ENCODE measurements at places on chromosomes 5 and 9.
A peak's percentile ranks its signal among the peaks of the same experiment; 100 is the strongest.

DNA sequence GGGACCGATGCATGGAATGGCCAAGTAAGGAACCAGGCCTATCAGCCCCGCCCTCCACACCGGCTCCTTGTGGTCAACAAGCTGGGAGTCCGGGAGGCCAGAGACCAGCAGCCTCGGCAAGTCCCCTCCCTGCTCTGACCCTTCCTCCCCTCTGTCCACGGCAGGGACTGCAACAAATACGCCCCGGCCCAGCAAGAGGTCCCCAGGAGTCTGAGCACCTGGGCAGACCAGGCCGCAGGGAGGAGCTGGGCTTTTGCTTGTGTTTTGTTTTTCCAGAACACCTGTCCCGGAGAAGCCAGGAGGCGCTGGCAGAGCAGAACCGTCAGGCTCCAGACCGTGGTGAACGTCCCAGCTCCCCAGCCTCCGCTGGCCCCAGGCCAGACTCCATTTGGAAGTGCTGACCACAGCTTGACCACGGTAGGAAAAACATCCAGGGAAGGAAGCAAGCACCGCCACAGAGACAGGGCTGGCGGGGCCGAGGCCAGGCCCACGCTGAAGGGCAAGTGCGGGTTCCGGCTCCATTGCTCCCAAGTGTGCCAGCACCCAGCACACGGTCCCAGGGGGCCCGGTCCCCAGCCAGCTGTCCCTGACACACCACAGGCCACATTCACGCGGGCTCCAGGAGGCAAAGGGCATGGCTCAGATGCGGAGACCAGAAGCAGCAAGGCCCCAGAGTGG, 56.7 kb downstream of the VAV2 start:
- peak; percentile 67 for DNase-seq

GRCh38 chr9:103928442-103928841, 165.7 kb upstream of the SMC2 start:
- peak; percentile 1 for DNase-seq

GRCh38 chr5:134519989-134520388, 5.5 kb upstream of the JADE2 start:
- no peak for DNase-seq

DNA sequence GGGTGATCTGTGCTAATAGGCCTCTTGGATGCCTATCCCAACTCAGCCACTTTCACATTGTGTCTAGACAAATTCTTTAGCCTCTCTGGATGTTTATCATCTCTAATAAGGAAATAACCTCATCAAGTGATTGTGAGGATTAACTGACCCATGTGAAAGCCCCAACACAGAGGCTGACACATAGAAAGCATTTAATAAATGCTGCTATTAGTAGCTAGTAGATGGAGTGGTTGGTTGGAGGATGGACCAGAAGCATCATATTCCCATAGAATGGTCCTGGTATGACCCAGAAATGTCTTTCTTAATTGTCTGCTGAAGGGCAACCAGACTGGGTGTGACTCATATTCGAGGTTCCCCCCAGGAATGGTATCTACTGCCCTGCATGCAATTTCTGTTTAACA, 124.4 kb downstream of the PIK3R1 start:
- peak; percentile 28 for DNase-seq

DNA sequence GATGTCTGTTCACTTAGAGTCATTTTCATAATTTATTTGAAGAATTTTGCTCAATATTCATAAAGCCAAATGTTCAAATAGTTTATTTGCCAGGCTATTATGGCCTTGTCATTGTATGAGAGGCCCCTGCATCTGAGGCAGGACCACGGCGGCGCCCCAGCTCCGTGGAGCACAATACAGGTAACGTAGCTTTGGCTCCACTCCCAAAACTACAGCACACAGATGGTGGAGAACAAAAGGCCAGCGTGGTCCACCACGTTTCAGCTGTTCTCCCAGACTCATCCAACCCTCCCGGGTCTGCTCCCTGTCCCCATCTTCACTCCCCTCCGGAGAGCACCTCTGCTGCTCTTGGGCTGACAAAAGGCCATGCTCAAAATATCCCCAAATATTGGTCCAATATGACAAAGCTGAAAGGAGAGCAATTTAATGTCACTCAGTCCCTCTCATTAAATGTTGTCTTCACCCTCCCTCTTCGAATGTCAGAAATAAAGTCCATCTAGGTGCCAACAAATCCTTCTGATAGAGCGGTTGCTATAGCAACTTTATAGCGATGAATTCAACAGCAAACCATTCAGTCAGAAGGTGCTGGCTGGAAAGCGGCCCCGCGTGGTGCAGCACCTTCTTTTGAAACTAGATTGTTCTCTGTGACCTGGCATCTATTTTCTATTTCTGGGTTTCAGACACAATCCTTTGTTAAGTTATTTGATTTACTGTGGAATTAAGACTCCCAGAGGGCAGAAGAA, 504.3 kb downstream of the ARHGEF28 start:
- no peak for DNase-seq

GRCh38 chr5:145682197-145682899, 152.8 kb downstream of the PRELID2 start:
- DNase-seq, result no peak

GRCh38 chr5:107873877-107874276, 203.1 kb upstream of the EFNA5 start:
- no peak for DNase-seq

DNA sequence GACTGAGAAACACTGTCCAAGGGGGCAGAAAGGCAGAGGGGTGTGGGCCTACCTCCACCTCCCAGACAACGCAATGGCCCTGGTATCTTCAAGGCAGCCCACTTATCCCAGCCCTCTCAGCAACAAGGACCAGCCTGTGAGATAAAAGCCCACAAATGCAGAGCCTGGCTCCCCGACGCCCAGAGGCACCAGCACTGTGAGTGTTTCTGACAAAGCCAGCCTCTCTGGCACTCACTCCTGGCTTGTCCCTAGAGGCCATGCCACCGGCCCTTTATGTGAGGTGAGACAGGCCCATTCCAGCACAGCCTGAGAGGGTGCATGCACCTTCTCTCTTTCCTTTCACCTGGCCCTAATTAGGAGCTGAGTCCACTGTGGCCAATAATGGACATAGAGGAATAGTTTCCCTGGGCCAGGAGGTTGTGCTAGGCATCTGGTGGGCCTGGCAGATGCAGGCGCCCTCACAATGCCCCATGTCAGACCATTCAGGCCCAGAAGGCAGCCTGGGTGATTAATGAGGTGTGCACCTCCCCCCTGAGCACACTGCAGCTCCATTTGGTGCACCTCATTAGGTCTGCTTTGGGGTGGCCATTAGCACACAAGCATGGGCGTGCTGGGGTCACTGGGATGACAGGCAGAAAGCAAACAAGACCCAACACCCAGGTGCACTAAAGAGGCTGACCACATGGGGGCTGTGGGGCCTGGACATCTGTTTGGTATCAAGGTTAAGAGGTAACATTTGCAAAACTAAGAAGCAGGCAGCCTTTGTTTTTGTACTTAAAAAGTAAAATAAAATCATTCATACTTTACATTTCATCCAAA, 176.0 kb downstream of the MED10 start:
- no peak for DNase-seq

GRCh38 chr9:35051069-35051967, 21.1 kb downstream of the VCP start:
- peak; percentile 63 for DNase-seq

- DNase-seq, result peak; percentile 28
Measured at GRCh38 chr5:135343413-135343812, 55.6 kb downstream of the MACROH2A1 start.

GRCh38 chr5:2710910-2711309, 40.6 kb downstream of the IRX2 start:
- DNase-seq, result peak; percentile 40

GRCh38 chr9:87327575-87328125, 170.0 kb upstream of the DAPK1 start:
- no peak for DNase-seq

Measured in fibroblast of mammary gland (primary cell).